ENCODE measurements at places on chromosomes 11 and 22. TPM values are rescaled to one million over a fixed set of nuclear protein-coding genes. Genes with fewer than 3 reads are reported as not detected.
A peak's percentile ranks its signal among the peaks of the same experiment; 100 is the strongest.

Gene LSP1
- 262 TPM for total RNA-seq

Gene CRYBA4
- not detected for total RNA-seq

Gene CARD16
- total RNA-seq: 9.5 TPM

Gene CHADL
- total RNA-seq: 0.36 TPM

Gene MRGPRE
- total RNA-seq: not detected

Gene PTPRCAP
- total RNA-seq: 109 TPM

Gene OR11H1
- not detected for total RNA-seq

Gene GLYAT
- not detected for total RNA-seq

Gene RIN1
- total RNA-seq: 0.78 TPM

DNA sequence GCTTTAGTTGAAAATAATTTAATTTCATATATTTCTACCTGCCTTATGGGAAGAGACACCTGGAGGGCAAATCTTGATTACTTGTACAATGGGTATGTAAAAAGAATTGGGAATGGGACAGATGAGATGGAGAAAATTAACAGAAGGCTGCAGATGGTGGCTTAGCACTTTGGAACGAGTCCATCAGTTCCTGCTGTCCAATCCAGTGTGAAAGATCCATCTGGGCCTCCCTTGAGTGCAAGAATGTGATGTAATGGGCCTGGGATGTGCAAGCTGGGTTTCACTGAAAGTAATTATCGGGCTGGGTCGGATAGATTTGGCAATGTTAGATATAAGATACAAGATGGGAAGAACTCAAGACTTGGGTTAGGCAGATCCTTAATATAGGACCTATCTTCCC is 42.0 kb downstream of the CECR2 start:
- no peak for DNase-seq

GRCh38 chr22:28544431-28544868 is 135.2 kb downstream of the TTC28 start:
- DNase-seq: no peak

GRCh38 chr11:96385187-96385586 is 4.5 kb downstream of the CCDC82 start:
- no peak for DNase-seq

- DNase-seq: no peak
Measured at GRCh38 chr22:47795477-47796127, 1033.2 kb downstream of the TBC1D22A start.

DNA sequence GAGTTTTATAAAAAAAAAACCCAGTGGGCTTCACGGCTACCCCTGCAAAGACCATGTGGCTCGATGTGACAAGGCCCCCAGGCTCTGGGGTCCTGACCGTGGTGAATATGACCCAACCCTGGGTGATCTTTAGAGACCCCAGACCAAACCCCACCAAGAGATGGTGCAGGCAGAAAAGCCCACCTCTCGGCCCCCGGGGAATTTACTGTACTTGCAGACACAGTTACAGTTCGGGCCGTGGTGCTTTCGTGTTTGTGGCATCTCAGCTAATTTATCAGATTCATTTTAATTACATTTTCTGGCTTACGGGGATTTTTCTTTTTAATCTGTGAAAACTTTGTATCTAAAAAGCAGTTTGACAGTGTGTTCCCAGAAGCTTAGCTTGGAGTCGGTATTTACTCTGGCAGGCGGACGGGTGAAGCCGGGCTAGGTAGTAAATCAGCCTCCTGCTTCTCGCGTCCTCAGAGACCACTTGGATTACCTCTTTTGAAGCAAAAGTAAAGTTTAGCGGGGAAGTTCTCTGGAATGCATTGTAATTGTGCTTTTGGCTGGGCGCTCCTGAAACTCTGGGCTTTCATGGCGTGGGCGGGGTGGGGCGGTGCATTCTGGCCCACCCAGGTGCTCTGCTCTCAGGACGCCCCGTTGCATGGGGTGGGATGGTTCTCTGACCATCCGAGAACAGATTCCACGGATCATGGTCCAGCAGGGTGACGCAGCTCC is 25.3 kb downstream of the ANO1 start:
- no peak for DNase-seq

GRCh38 chr11:62999649-63000048 is 14.9 kb upstream of the SLC22A6 start:
- no peak for DNase-seq

GRCh38 chr11:29782447-29782846 is 234.4 kb downstream of the KCNA4 start:
- DNase-seq: no peak

- no peak for DNase-seq
Measured at GRCh38 chr11:101341578-101341977, 212.0 kb upstream of the PGR start.

DNA sequence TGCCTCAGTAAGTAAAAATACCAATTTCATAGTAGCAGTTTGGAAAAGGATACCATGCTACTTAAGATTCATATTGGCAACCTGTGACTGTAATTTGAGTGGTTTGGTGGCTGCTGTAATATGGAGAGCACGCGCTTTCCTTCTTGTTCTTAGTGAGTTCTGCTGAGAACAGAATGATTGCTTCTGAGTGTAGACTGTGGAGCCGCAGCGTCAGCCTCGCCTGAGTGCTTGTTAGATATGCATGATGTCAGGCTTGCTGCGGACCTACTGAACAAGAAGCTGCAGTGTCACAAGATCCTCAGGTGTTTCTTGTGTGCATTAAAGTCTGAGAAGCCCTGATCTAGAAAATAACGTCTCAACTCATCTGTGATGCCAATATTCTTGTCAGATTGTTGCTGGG is 143.2 kb downstream of the ARHGAP42 start:
- no peak for DNase-seq

DNA sequence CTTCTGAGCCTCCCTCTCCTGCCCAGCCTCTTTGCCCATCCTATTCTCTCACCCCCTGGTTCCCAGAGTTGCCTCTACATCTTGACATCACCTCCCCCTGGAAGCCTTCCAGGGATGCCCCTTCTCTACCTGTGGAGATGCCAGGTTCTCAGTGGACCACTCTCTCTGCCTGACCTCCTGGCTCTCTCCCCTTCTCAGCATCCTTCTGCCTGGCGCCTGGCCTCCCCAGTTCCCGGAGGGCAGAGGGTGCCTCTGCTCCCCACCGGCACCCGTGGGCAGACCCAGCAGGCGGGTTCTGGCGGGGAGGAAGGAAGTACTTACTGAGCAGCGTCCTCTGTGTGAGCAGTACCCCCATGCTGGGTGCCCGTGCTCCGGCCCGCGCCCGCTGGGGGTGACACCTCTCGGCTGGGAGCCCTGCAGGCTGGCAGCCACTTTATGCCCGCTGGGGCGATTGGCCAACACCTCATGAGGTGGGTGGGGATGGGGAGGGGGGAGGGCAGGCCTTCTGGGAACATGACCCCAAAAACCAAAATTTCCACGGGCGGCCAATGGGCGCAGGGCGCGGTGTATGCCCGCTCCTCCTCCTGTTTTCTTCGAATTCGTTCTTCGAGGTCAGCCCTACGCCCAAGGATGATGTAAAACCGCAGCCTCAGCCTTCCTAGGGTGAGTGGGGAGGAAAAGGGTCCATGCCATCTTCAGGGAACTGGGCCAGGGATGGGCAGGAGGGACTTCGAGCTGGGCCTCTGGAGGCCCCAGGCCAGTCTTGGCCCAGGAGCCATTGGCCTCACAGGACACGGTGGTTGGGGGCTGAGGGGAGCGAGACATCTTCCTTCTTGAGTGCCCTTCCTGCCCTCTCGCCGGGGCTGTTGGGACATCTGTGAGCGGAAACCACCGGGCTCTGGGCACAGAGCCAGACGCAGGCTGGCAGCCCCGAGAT is at the start of gene OSM:
Gene OSM, minus strand, starts transcription at position 407 of the 937 bp plus-strand sequence. Its CDS starts 52 bp downstream, at position 355.
- DNase-seq: peak; percentile 68

- no peak for DNase-seq
Measured at GRCh38 chr11:18493310-18493709, 33.4 kb downstream of the TSG101 start.

GRCh38 chr11:115758011-115758410 is 253.8 kb upstream of the CADM1 start:
- no peak for DNase-seq

DNA sequence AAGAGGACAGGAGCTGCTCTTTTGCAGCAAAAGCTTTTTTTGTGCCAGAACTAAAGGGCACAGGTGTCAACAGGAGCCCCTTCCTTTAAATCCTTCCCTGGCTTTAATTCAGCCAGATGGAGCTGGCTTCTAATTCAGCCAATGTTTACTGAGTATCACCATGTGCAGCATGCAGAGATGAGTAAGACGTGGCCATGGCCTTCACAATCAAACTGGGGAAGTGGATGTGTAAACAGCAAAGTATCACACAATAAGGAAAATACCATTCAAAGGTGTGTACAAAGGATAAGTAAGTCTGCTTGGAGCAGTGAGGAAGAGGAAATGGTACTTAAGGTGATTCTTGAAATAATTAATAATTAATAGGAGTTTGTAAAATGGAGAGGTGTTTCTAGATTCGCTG is 243.4 kb downstream of the NXPE2 start:
- no peak for DNase-seq
